Karpas-422 (cell line): ENCODE measurements at places on chromosomes 7 and 10.

DNA sequence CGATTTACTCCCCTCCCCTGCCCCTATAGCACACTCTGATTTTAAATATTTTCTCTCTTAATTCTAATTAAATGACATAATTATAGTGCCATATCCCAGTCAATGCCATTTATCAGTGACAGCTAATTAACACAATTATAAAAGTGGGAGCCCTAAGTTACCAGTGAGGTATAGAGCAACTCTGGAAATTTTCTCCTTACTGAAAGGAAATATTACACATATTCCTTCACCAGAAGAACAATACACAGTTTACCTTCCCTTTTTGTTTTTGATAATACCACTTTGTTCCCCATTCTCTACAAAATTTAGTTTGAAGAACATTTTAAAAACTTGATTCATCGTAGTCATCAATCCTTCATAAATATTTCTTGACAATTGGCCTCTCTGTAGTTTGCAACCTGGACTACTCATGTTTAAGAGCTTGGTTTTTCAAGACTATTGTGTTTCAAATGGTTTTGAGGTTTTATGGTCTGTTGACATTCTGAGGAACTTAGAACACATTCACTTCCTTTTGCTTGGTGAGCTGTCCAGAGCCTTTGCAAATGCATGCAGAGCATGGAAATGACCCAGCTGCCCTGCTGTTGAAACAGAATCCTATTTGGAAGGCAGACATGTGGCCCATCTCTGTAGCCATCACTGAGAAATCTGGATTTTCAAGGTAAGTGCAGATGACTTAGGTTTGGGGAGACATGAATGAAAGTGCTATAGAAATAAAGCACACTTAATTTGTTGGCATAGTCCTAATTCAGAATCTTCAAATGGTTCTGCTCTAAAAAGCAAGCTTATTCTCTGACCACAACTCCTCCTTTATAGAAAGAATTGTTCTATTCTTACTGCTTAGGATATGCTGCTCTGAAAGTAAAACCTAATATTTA, at the start of gene GPR141:
TSS of gene GPR141 (plus strand) at position 521 of the 875 bp plus-strand sequence. CDS start 56,628 bp downstream, outside the sequence.
- peak; percentile 72 for DNase-seq

GRCh38 chr10:44389150-44389549, 4.3 kb upstream of the CXCL12 start:
- no peak for DNase-seq

GRCh38 chr10:4902571-4903011, 60.6 kb upstream of the AKR1C1 start:
- no peak for DNase-seq

DNA sequence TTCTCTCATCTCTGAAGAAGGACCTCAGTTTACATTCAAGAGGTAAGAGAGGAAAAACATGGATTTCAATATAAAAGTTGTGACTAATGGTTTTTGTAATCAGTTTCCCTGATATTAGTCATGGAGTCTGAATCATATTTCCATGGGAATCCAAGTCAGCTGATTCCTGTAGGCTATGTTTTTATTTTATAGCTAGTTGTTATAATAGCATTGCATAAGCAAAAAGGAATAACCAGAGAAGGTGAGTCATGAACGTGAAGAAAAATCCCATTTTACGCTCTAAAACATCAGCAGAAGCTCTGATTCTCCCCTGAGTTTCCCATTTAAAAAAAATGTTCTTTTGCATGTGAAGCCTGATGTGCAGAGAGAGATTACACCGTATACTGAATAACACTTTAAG, 299.3 kb downstream of the SFMBT2 start:
- DNase-seq = no peak

GRCh38 chr10:115989621-115990020, 283.4 kb downstream of the GFRA1 start:
- no peak for DNase-seq

GRCh38 chr10:130652544-130652943, 516.4 kb downstream of the GLRX3 start:
- no peak for DNase-seq

- no peak for DNase-seq
Measured at GRCh38 chr7:96426027-96426426, 104.1 kb upstream of the SLC25A13 start.

- no peak for DNase-seq
Measured at GRCh38 chr7:94300176-94300835, 94.4 kb upstream of the COL1A2 start.

DNA sequence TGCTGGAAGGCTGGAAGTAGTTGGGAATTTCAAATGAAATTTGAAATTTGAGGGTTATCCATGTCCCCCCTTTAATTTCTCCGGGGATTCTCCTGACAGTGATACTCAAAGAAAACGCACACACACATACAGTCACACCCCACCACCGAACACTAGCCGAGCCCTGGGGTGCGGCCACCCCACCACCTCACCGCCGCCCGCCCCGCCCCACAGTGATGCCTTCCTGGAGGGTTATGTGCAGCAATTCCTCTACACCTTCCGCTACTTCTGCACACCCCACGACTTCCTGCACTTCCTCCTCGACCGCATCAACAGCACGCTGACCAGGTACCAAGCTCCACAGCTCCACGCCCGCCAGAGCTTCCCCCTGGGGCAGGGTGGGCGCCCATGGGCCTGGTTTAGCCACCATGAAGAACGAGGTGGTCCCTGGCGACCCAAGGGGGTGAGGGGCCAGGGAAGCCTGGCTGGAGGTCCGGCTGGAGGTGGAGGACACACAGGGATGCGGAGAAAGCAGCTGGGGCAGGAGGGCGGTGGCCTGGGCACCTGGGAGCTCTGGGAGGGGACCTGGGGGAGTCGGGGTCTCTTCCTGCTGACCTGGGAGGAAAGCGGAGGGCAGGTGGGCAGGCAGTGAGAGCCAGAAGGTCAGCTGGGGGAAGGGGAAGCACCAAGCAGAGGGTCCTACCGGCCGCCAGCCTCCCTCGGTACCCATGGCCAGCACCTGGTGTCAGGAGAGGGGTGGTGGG, 19.4 kb upstream of the UTF1 start:
- DNase-seq = no peak

- DNase-seq = no peak
Measured at GRCh38 chr10:116891208-116891607, 41.9 kb downstream of the ENO4 start.

DNA sequence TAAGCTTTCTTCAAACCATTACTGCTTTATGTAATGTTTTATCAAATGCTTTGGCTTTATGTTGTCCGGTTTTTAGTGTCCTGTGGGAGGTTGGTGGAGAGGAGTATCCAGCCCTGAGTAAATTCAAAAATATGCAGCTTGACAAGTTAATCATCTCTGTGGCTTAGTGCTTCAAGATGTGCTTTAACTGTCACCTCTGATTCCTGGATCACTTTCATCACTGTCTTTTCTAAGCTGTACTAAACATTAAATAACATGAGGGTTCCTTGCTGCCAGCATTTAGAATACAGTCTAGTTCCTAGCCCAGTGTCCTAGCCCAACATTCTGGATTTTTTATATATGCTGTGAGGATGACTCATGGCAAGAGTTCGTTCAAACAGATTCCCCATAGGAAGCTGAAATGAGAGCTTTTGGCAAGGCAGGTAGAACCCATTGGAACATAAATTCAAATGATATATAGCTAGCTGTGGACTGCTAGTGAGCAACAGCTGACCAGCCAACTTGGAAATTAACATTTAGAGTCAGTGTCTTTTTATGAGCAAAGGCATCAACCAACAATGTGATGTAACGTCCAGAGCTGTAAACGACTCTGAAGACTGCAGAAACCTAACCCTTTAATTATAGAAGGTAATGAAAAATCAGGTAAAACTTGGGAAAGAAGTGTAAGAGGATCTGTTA, 80.6 kb upstream of the OIT3 start:
- DNase-seq = no peak
